NCI-H460 (cell line): ENCODE measurements at places on chromosomes 3 and 15. TPM values are rescaled to one million over a fixed set of nuclear protein-coding genes. Genes with fewer than 3 reads are reported as not detected.

- no peak for DNase-seq
Measured at GRCh38 chr3:307182-307581, 110.6 kb downstream of the CHL1 start.

- DNase-seq = no peak
Measured at GRCh38 chr15:73957785-73958184, 31.5 kb downstream of the LOXL1 start.

DNA sequence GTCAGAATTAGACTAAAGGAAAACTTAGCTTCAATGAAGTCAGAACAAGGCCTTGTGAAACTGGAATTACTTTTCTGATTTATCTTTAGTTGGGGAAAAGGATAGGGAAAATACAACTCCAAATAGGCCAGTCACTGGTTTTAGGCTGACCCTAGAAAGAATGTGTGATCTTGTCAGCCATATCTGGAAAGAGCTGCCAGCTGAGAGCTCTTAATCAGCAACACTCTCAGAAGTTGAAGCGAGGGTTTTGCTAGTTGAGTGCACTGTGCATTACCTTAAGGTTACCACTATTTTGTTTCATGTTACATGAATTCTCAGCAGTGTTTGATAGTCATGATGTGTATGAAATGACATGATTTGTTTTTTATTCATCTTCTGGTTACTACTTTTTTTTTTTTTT, 905.3 kb upstream of the ALCAM start:
- DNase-seq = no peak

DNA sequence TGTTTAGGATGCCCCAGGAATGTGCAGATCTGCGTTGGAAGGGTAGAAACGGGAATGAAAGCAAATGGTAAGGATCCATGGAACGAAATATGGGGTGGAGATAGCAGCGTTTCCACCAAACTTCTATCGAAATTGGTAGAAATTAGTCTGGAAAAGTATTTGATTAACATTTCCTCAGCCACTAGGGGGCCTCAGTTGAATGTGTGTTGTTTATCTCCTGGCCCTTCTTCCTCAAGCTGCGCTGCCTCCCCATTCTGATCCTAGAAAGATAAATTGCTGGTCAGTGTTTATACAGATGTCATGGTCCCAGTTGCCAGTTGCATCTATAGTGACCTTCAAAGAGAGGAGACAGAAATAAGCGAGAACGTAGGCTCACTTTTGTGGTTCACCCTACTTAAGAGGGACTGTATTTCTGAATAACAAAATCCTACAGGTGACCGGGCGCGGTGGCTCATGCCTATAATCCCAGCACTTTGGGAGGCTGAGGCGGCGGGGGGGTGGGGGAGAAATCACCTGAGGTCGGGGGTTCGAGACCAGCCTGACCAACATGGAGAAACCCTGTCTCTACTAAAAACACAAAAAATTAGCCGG, 457.1 kb downstream of the SQOR start:
- peak; percentile 26 for DNase-seq

DNA sequence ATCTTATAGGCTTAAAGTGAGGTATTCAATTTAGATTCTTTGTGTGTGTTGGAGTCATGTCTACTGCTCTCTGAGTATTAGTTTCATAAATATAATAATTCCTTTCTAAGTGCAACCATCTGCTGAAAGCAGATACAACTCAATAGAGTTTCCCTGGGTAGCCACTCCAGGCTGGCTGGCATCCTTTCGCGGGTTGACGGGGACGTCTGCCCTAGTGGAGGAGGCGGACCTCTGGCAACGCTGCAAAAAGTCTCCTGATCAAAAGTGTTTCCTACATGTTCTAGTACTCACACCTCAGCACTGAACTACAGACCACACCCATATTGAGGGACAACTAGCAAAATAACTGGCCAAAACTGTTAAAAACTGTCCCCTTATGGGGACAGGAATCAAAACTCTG, 2.5 kb downstream of the MOBP start:
- DNase-seq = no peak

GRCh38 chr3:52055537-52056351, 627 bp downstream of the DUSP7 start:
- DNase-seq = peak; percentile 24

GRCh38 chr15:66429546-66429945, 42.8 kb downstream of the MAP2K1 start:
- no peak for DNase-seq

- peak; percentile 36 for DNase-seq
Measured at GRCh38 chr15:66673410-66674322, 28.4 kb upstream of the SMAD6 start.

- no peak for DNase-seq
Measured at GRCh38 chr3:123148772-123149171, 53.0 kb upstream of the SEC22A start.

DNA sequence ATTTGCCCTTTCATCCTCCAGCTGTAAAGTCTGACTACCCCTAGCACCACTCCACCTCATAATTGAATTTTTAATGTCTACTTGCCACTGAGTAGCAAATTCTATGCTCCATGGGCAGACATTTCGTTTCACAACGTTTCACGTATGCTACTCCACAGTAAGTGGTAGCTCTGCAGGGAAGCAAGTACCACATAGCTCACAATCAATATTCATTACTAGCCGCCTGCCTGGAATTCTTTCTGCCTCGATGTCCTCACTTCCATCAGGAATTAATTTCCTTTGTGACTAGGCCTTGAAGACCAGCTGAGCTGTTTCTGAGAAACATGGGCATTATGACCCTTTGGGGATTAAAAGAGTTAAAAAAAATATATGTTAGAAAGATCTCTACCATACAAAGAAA, 15.3 kb downstream of the NPTN start:
- no peak for DNase-seq

DNA sequence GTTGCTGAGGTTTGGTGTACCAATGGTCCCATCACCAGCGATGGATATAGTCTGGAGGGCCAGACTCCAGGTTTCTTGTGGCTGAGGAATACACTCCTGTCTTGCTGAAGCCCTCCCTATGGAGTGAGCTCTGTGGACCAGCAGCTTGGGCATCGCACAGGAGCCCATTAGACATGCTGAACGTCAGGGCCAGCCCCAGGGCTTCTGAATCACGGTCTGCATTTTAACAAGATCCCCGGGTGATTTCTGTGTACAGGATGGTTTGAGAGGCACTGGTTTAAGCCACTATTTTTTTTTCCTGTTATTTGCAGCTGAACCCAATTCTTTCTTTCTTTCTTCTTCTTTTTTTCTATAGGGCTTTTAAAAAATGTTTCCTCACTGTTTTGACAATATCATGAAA, 69.5 kb upstream of the XCR1 start:
- no peak for DNase-seq

DNA sequence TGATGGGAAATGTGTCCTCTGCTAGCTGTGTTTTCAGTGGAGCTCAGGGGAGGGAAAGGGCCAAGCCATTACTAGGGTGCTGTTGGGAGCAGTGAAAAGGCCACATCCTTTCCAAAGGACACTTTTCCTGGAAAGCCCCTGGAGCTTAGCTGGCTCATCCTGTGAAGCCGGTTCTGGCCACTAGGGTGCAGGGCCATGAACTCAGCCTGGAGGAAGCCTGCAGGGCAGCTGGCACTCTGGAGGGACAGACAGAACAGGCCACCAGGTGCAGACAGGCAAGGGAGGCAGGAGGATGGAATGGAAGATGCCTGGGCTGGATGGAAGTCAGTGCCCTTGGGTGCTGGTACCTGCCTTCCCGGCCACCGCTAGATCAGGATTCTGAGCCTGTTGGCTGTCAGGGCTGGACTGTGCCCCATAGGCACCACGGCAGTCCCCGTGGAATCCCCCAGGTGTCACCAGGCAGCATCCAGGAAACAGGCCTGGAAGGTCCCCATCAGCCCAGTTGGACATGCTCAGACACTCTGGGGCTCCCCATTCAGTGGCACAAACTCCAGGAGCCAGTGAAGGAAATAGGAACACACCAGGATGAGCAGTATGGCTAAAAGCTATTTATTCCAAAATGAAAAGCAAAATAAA, 76.2 kb upstream of the C2CD4B start:
- peak; percentile 18 for DNase-seq

DNA sequence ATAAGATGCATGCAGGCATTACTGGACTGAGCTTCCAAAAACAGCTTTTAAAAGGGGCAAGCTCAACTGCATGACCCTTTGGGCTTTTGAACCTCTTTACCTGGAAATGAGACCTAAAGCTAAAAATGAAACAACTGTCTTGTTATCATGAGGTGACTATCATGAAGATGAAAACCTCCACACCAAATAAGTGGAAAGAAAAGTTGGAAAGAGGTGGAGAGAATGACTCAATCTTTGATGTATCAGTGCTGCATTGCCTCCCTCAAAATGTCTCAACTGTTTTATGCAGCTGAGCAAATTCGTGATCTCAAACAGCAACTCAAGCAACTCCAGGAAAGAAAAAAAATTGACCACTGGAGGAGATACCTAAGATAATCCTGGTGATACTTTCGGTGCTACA, 307.1 kb downstream of the KBTBD8 start:
- no peak for DNase-seq

GRCh38 chr3:194061421-194062030, 74.4 kb upstream of the HES1 start:
- DNase-seq = no peak

GRCh38 chr15:61364871-61365270, 135.8 kb upstream of the RORA start:
- DNase-seq = no peak

- no peak for DNase-seq
Measured at GRCh38 chr3:73550032-73550431, 74.7 kb downstream of the PDZRN3 start.

GRCh38 chr15:27675571-27675970, 423.5 kb downstream of the OCA2 start:
- no peak for DNase-seq

DNA sequence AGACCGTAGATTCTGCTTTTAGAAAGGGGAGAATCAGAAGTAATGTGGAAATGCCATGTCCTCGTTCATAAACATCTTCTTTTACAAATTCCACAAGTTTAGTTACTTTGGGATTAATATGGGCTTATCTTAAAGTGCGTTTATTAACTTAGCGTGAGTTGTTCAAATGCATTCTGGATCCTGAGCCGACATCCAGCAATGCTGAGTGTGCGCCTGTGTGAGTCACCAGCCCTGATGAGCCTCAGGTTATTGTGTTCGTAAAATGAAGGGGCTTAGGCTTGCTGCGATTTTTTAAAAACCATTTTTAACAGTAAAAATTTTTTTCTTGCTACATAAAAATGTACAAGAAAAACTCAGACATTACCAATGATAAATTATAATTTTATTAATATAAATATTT, 57.9 kb downstream of the TFRC start:
- DNase-seq = no peak

DNA sequence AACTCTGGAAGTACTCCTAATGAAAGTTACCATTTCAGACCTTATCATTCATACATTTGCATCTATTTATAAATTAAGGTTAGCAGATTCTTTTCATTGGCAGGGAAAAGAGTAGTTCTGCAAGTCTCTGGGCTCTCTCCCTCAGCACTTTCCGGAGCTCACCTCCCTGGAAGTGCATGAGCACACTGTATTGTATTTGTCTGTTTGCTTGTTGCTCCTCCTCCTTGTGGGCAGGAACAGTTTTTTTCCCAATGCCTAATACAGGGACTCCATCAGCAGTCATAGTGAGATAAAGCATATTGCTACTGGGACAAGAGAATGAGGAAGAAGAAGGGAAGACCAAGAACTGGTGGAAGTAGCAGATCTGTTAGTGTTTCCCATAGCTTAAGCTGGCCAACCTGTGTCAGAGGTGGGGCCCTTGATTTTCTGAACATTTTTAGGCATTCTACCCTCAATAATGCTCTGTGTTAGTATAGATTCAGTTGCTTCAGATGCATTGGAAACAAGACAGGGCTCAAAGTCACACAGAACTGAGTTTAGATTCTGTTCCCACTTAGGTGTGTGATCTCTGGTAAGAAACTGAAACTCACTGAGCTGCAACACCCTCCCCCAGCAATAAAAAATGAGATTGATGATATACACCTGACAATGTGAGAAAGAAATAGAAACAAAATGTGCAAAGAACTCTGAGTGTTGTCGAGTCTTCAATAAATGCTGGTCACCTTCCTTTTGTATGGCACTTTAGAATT, 407.8 kb downstream of the TUSC7 start:
- no peak for DNase-seq

DNA sequence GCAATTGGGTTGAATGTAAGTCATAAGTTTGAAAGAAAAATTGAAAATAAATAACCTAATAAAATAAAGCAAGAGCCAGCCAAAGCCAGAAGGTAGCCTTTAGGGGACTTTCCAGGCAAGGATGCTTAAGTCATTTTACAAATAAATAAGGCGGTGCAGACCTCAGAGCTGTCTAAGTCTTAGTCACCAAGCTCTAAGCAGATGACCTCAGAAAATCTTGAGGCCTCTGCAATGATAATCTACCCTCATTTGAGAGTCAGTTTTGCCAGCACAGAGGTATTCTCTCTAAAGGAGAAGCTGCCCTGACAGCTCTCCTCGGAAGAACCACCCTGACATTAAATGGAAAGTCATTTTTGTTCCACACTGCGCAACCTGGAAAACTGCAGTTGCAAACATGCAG, 113.9 kb downstream of the OXNAD1 start:
- no peak for DNase-seq

GRCh38 chr15:37771465-37771864, 163.0 kb upstream of the TMCO5A start:
- DNase-seq = no peak

The PROK2 gene
- total RNA-seq = 0.07 TPM in 1 of 2 replicates, not detected in the other

The SYNPR gene
- not detected in 2 replicates for total RNA-seq

The SH3GL3 gene
- 0.37 TPM in 1 of 2 replicates, not detected in the other for total RNA-seq

The FETUB gene
- not detected in 2 replicates for total RNA-seq

The UBL7 gene
- 39.8 and 47.7 TPM in 2 replicates for total RNA-seq

The FES gene
- 0.59 TPM in 1 of 2 replicates, not detected in the other for total RNA-seq

The TGM4 gene
- not detected in 2 replicates for total RNA-seq

The MUC13 gene
- total RNA-seq = 0.10 and 0.26 TPM in 2 replicates

The NPAP1 gene
- total RNA-seq = not detected in 2 replicates
